Trophoblast cell (in vitro differentiated cells and primary cell): ENCODE measurements at places on chromosomes 3 and 15.

DNA sequence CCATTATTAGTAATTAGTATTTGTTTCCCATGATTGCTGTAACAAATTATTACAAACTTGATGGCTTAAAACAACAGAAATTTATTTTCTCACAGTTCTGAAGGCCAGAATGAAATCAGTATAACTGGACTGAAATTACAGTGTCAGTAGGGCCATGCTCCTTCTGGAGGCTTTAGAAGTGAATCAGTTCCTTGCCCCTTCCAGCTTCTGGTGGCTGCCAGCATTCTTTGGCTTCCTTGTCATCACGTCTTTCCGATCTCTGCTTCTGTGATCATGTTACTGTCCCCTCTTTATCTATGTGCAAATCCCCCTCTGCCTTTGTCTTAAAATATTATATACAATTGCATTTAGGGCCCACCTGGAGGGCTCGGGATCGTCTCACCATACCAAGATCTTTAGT lies 92.0 kb downstream of the FOXB1 start:
- H3K36me3 ChIP-seq = no peaks in the 10 kb centered on the region
- peak; percentile 13 for DNase-seq
- no peak overlapping the region for H3K27ac ChIP-seq
- H3K27me3 ChIP-seq = no peaks in the 10 kb centered on the region
- H3K4me1 ChIP-seq = no peaks in the 10 kb centered on the region

DNA sequence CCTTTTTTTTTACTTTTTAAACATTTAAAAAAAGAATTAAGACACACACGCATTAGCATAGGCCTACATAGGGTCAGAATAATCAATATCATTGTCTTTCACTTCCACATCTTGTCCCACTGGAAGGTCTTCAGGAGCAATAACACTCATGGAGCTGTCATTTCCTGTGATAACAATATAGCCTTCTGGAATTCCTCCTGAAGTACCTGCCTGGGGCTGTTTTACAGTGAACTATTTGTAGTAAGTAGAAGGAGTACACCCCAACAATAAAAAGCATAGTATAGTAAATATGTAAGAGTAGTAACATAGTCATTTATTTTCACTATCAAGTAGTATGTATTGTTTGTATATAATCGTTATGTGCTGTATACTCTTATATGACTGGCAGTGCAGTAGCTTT lies 19.5 kb upstream of the CLDN18 start:
- no peaks in the 10 kb centered on the region for H3K36me3 ChIP-seq
- H3K4me1 ChIP-seq = no peaks in the 10 kb centered on the region
- H3K27ac ChIP-seq = no peak overlapping the region
- no peak overlapping the region for H3K4me3 ChIP-seq
- no peaks in the 10 kb centered on the region for H3K27me3 ChIP-seq

DNA sequence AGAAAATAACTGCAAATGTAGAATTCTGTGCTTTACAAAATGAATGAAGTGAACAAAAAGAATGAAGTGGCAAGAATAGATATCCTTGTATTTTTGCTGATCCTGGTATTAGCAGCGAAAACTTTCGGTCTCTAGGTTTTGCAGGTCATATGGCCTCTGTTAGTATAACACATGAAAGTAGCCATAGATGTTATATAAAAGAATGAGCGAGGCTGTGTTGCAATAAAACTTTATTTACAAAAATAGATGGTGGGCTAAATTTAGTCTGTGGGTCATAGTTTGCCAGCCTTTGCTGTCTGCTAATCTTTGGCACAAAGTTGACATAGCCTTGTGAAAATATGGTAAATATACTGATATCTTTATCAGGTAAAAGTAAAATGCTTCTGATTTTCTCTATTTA lies 35.2 kb downstream of the SEC22A start:
- H3K4me1 ChIP-seq = no peaks in the 10 kb centered on the region
- DNase-seq = no peak
- no peak overlapping the region for H3K4me3 ChIP-seq

GRCh38 chr3:127792541-127793292 lies 29.6 kb downstream of the MGLL start:
- peak; percentile 46 for DNase-seq
- no peaks in the 10 kb centered on the region for H3K27me3 ChIP-seq
- H3K27ac ChIP-seq = no peak overlapping the region

- no peaks in the 10 kb centered on the region for H3K36me3 ChIP-seq
- no peaks in the 10 kb centered on the region for H3K27me3 ChIP-seq
- DNase-seq = no peak
- H3K4me1 ChIP-seq = no peaks in the 10 kb centered on the region
Observed at GRCh38 chr15:21268436-21268940, 171.8 kb downstream of the POTEB3 start.

GRCh38 chr3:98733812-98734281 lies 29.3 kb upstream of the ST3GAL6 start:
- no peaks in the 10 kb centered on the region for H3K27me3 ChIP-seq
- no peaks in the 10 kb centered on the region for H3K36me3 ChIP-seq
- H3K4me3 ChIP-seq = no peak overlapping the region
- H3K4me1 ChIP-seq = peaks cover 6% of the 10 kb centered on the region

DNA sequence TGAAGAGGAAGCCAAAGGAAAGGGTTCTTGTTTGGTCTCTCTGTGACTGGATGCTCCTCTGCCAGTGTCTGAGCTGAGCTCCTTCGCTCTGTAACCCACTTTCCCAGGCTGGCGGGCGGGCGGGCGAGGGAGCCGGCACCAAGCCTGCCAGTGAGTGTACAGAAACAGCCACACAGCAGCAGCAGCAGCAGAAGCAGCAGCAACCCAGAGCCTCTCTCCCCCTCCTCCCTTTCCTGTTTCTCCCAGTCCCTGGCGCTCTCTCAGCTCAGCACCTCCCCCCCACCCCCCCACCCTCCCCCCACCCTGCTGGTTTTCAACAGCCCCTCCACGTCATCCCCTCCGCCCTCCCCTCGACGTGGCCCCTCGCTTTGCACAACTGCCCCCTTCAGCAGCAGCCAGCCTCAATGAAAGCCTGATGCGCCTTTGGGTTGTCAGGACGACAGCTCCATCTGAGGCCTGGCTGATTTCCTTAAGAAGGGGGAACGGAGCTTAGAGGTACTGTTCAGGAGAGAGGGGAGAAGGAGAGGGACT lies at the start of gene LSAMP:
TSS of gene LSAMP (minus strand) at position 177 of the 531 bp plus-strand sequence.
- H3K36me3 ChIP-seq = no peaks in the 10 kb centered on the region
- no peak for DNase-seq
- peaks cover 5% of the 10 kb centered on the region for H3K4me1 ChIP-seq
- H3K4me3 ChIP-seq = peak within 1 kb of the TSS; percentile 26

DNA sequence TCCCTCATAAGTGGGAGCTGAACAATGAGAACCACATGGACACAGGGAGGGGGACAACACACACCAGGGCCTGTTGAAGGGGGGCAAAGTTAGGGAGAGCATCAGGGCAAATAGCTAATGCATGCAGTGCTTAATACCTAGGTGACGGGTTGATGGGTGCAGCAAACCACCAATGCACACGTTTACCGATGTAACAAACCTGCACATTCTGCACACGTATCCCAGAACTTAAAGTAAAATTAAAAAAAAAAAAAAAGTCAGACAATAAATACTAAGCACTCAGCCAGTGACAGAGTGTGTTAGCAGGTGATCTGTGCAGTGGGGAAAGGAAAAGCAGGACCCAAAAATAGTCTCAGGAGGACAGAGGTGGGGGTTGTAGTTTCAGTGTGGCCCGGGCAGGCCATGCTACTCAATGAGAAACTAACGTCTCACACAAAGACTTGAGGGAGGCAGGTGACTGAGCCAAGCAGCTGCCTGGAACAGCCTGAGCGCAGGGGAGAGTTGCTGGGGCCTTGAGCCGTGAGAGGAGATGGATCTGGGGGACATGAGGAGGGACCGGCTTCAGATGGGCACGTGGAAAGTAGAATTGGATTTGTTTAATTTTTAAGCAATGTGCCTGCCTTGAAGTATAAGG lies 18.4 kb downstream of the ANKDD1A start:
- no peak for DNase-seq
- no peak overlapping the region for H3K27ac ChIP-seq
- peaks cover 4% of the 10 kb centered on the region for H3K4me1 ChIP-seq
- H3K36me3 ChIP-seq = no peaks in the 10 kb centered on the region
- no peak overlapping the region for H3K4me3 ChIP-seq
